ENCODE measurements at places on chromosomes 1 and 21.

DNA sequence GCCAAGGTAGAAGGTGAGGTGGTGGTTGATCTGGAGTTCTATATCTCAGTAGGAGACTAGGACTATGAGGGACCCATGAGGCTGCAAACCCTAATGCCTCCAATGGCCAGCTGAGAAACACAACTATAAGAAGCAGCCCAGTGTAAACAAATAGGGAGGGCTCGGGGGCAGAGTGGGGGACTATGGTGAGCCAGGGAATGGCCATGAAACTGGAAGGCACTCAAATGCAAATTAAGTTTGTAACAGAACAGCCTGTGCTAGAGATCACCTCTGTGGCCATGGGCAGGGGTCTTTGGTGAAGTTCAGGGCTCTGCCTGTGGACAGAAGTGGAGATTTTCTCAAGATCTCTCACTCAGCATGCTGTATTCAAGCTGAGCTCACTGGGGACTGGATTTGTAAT lies 187.1 kb downstream of the GRIK3 start:
- no peak for DNase-seq

- no peak for DNase-seq
Measured at GRCh38 chr1:97875996-97876395, 44.8 kb downstream of the DPYD start.

- DNase-seq = no peak
Measured at GRCh38 chr1:44759077-44759476, 16.3 kb upstream of the RPS8 start.

DNA sequence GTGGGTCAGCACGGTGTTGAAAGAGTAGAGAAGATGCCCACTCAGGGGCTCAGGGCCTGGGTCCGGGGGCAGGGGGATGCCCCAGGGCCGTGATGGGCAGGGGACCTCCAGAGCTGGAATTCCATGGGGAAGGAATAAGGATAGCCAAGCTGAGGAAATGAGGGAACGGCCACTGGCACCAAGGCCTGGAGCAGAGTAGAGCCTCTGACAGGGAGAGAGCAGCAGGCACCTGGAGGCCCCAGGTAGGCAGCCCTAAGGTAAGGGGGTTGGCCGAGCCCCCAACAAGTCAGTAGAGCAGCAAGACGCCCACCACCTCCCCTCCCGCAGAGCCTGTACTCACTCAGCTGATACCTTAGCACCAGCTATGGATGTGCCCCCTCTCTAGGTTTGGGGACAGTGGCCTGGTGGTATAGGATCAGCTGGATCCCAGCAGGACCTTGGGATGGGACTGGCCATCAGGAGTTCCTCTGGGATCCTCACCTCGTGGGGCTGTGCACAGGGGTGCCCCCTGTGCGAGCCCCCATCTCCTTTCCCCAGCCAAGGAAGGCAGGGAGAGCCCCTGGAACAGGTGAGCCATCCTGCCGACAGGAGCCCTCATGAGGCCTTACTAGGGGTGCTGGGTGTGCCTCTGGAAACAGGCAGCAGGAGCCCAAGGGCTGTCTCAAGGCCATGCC lies 21.0 kb upstream of the ARF1 start:
- DNase-seq = no peak

- peak; percentile 73 for DNase-seq
Measured at GRCh38 chr1:168469690-168470089, 74.1 kb downstream of the XCL2 start.

- DNase-seq = no peak
Measured at GRCh38 chr1:174413632-174414031, 34.1 kb upstream of the GPR52 start.

DNA sequence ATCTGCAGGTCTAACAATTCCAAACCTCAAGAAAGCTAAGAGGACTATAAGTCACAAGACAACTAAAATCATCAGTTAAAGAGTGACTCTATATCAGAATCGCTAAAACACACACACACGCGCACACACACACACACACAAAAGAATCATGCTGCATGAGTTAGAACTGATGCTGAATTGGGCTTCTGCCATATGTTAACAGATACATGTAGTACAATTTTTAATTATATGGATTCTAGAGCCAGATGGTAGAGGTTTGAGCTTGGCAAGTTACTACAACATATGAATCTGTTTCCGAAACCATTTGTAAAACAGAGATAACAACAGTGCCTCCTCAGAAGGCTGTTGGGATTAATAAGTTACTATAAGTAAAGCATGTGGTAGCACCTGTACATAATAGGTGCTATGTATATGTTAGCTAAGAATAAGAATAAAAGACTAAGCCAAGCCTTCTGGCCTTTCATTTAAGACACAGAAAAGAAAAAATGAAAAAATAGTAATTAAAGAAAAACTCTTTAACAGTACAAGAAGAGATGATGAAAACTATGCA lies 17.9 kb downstream of the EPRS1 start:
- DNase-seq = no peak

DNA sequence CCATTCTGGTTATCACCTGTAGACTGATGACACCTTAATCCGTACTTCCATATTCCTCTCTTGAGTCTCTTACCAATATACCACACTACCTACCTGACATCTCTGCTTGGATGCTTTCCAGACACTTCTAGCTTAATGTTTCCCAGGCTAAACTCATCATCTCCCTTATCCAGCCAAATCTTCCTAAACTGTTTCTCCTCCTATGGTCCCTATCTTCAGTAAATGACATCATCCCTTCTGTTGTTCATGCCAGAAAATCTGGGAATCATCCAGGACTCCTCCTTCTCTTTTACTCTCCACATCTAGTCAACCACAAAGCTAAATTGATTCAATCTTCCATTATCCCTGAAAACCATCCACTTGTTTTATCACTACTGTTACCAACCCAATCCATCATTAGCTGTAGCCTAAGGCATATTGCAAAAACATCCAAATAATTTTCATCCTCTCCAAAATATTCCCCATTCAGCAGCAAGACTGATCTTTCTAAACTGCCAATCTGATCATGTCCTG lies 464.1 kb upstream of the BEND5 start:
- DNase-seq = no peak

- peak; percentile 20 for DNase-seq
Measured at GRCh38 chr1:235199441-235199840, 38.4 kb upstream of the RBM34 start.

GRCh38 chr1:216034506-216034905 lies 388.7 kb downstream of the USH2A start:
- no peak for DNase-seq

DNA sequence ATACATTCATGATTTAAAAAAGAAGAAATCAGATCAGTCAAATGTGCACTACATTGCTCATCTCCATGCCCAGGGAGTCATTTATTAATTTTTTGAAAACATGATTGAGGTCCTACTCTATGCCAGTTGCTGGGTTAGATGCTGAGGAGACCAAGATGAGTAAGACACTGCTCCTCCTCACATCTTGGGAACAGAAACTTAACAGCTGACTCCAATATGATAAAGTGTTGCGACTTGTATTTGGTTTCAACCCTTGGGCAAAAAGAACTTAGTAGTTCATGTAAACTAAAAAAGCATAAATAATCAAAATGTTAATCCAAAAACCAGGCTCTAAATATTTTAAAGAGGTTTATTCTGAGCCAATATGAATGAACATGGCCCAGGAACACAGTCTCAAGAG lies 56.9 kb downstream of the OPTC start:
- DNase-seq = no peak

- DNase-seq = no peak
Measured at GRCh38 chr1:174230399-174230798, 71.1 kb downstream of the RABGAP1L start.

DNA sequence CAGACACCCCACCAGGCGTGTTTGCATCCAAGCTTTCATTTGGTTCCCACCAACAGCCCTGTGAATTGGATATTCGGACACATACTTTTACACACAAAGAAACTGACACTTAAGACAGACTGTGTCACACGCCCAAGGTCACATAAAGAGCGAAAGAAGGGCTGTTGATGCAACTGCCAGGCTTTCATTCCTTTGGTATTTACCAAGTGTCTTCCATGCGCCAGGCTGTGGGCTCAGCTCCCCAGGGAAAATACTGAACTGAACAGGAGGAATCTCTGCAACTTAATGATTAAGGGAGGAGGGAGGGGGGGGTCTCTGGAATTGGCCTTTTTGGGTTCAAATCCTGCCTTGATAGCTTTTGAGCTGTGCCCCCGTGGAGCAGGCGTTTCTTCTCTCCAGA lies 122.8 kb downstream of the ACTL8 start:
- DNase-seq = no peak

DNA sequence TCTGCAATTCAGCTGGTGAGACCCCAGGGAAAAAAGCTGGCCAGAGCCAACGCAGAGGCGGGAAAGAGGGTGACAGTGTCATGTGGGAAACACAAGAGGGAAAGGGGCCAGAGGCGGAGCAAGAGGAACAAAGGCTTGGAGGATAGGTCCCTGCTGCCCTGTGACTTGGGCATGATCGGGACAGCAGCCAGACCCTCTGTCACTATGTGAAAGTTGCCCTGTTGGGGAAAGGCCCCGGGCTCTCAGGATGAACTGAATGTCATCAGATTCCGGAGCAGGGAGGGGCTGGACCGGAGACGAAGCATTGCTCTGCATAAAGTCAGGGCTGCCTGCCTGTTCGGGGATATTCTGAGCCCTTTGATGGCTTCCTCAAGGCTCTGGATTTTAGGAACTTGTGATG lies 5.7 kb upstream of the ELF3 start:
- no peak for DNase-seq

- DNase-seq = no peak
Measured at GRCh38 chr1:216175714-216176113, 247.5 kb downstream of the USH2A start.

DNA sequence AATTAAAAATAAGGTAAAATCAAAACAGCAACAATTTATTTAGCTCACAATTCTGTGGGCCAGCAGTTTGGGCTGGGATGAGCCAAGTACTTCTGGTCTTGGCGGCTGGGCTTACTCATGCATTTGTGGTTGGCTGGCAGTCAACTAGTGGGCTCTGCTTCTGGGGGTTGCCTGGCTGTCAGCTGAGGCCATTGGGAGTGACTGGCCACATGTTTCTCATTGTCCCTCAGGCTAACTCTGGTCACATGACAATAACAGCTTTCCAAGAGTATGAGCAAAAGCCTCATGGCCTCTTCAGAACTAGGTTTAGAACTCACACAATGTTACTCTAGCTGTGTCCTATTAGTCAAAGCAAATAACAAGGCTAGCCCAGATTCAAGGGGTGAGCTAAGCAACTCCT lies 15.6 kb upstream of the CHIA start:
- peak; percentile 2 for DNase-seq

- DNase-seq = no peak
Measured at GRCh38 chr1:54403808-54404261, 2.4 kb downstream of the SSBP3 start.

GRCh38 chr1:232404981-232405731 lies 224.8 kb downstream of the SIPA1L2 start:
- DNase-seq = no peak

GRCh38 chr1:203367057-203367456 lies 16.1 kb upstream of the FMOD start:
- no peak for DNase-seq

DNA sequence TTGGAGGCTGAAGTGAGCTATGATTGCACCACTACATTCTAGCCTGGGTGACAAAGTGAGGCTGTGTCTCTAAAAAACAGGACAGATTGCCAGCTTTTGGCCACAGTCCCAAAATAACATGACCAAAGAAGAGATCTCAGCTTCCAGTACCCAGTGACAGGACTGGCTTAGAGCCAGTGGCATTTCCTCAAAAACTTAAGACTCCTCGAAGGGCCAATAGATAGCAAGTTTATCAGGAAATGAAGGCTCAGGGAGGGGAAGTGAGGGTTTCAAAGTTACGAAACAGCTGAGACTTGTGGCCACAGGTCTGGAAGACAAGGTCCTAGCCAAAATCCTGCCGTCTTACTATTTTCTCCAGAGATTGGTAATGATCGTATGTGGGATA lies 6.3 kb upstream of the TMEM39B start:
- peak; percentile 52 for DNase-seq

- no peak for DNase-seq
Measured at GRCh38 chr1:169059421-169059820, 47.1 kb upstream of the ATP1B1 start.

- peak; percentile 56 for DNase-seq
Measured at GRCh38 chr1:160260406-160261382, 1.7 kb downstream of the DCAF8 start.

DNA sequence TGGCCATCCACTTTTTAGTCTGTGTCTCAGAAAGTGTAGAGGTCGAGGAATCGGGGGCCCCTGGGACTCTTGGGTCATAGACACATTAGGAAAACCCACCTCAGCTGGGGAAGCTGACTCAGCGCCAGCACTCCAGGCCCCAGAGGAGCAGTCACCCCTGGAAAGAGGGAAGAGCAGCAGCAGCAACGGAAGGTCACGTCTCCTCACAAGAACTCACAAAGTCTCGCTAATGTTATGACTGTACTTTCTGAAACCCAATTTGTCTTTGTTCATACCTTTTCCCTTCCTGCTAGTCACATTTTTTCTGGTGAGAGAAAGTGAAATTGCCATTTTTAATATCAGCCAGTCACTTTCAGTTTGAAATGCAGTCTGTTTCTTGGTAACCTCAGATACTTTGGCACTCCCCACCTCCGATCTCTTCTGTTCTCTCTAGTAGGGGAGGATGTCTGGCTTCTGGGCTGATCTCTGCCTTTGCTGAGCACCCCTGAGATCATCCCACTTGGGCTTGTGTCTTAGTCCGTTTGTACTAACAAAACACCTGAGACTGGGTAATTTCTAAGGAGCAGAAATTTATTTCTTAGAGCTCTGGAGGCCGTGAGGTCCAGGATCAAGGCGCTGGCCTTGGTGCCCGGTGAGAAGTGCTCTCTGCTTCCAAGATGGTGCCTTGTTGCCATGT lies 6.0 kb upstream of the NLRP3 start:
- no peak for DNase-seq

DNA sequence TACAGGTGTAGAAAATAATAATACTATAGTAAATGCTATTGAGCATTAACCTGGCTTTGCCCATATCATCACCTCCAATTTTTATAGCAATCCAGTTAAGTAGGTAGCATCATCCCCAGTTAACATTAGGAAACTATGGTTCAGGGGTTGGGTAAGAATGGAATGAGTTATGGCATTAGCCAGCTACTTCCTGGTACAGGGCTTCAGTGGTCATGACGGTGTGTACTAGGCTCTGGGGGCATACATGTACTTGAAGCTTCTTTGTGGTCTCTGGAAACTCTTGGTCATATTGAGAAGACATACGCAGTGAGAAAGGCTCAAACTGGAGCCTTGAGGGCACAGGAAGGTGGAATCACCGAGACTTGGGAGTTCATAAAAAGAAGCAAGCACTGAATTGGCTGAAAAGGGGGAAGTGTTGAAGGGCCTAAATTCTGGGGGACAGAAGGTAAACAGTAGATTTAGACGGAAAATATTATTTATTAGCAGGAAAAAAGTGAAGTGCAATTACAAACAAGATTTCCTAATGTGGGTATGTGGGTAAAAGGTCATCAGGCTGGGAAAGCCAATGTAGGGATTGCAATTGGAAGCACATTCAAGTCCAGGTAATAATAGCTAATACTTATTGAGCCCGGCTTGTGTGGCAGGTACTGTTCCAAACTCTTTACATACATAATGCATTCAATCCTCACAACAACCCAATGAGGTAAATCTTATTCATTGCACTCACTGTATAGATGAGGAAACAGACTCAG lies 114.2 kb upstream of the ATP1A1 start:
- no peak for DNase-seq

Data from fibroblast of skin of left quadriceps (primary cell).